ENCODE measurements at places on chromosomes 11 and 22.

DNA sequence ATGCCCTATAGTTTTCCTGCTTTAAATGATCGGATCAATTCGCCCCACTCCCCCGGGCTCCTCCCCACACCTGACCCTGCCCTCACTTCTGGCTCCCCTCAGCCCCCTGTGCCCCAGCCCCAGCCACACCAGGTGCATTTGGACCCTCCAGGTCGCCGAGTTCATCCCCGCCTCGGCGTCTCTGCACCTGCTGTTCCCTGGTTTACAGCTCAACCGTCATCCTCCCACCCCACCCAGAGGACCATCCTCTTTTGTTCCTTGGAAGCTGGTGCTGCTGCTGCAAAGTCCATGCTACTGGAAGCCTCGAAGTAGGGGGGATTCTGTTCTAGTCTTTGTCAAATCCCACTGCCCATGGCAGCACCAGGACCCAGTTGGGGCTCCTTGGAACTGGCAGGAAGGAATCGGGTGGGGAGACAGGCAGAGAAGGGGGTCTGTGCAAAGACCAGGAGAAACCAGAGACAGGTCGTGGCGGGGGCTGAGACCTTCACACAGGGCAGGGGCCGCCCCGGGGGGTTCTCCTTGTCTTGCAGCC is 4.5 kb upstream of the MUC5B start:
- no peak for DNase-seq

DNA sequence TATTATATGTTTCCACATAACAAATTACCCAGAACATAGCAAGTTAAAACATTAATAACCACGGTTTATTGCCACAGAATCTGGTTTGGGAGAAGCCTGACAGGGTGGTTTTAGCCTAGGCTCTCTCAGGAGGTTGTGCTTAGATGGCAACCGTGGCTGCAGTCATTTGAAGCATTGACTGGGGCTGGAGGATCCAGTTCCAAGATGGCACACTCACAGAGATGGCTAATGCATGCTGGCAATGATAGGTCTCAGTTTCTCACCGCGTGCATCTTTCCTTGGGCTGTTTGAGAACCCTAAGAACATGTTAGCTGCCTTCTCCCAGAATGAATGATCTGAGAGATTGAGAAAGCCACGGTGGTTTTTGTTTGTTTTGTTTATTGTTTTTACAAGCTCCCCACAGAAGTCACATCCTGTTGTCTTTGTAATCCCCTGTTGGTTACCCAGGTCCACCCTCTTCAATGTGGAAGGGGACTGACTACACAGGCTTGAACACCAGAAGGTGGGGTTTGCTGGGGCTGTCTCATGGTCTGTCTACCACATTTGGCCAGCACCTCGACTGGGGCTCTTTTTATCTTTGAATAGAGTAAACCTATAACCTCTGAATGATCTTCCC is 36.6 kb upstream of the GRAMD1B start:
- no peak for DNase-seq

DNA sequence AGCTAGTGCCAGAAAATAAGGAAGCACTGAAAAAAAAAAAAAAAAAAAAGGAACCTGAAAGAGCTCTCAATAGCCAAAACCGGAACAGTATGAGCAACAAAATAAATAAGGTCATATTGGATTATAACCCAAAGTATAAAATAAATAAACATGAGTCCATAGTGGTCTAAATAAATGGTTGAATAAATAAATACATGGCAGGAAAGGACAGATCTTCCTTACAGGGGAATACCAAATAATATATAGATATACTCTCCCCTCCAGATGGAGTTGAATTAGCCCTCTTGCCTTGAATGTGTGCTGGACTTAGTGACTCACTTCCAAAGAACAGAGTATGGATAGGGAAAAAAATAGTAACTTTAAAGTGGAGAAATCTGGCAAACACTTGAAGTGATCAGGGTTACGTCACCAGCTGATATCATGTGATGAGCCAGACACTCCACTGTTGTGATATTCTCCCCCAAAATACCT is 14.3 kb upstream of the ARRB1 start:
- no peak for DNase-seq

DNA sequence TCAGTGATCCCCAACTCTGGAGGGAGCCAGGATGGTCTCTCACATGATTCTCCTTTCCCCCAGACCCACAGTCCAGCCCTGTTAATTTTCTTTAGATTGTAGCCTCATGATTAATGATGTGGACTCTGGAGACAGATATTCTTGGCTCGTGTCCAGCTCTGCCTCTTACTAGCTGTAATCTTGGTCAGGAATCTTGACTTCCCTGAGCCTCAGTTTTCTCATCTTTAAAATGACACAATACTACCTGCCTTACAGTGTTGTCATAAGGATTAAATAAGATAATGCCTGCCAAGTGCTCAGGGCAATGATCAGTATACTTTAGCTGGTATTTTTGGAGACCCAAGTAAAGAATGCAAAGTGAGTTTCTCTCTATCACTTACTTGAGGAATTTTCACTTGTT is 60.0 kb downstream of the SPECC1L start:
- no peak for DNase-seq

DNA sequence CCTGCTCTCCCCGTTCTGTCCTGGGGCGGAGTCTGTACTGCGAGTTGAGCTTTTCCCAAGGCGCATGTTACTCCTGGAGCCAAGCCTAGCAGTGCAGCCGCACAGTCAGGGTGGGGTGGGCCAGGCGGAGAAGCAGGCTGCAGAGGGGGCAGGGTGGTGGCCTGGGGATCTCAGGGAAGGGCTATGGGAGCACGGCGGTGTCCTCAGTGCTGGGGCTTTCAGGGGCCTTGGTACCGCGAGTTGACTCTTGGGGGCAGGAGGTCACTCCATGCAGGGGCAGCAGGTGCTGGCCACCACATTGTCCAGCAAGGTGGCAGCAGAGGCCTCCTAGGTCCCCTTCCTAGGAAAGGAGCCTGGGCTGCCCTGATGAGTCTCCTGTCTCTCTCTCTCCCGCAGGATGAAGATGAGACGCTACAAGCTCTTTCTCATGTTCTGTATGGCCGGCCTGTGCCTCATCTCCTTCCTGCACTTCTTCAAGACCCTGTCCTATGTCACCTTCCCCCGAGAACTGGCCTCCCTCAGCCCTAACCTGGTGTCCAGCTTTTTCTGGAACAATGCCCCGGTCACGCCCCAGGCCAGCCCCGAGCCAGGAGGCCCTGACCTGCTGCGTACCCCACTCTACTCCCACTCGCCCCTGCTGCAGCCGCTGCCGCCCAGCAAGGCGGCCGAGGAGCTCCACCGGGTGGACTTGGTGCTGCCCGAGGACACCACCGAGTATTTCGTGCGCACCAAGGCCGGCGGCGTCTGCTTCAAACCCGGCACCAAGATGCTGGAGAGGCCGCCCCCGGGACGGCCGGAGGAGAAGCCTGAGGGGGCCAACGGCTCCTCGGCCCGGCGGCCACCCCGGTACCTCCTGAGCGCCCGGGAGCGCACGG is 14.9 kb upstream of the MIEF1 start:
- no peak for DNase-seq

GRCh38 chr22:17103351-17103750 is 17.8 kb downstream of the TMEM121B start:
- DNase-seq = no peak

DNA sequence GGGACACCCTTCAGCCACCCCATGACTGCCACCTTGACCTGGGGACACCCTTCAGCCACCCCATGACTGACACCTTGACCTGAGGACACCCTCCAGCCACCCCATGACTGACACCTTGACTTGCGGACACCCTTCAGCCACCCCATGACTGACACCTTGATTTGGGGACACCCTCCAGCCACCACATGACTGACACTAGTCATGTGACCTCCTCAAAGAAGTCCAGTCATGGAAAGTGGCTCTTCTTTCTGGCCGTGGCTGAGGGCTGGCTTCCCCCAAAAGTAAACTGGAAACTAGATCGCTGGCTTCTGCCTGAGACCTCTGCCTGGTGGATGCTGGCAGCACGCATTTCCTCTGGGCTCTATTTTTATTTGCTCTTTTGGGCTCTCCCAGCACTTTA is 28.4 kb downstream of the ARFGAP2 start:
- DNase-seq = no peak

All from activated CD8-positive, alpha-beta memory T cell treated with anti-CD3 and anti-CD28 coated beads, Interleukin-2, amount 50 U/mL, for 48 hours (primary cell).